ENCODE measurements at places on chromosomes 7 and 10.

DNA sequence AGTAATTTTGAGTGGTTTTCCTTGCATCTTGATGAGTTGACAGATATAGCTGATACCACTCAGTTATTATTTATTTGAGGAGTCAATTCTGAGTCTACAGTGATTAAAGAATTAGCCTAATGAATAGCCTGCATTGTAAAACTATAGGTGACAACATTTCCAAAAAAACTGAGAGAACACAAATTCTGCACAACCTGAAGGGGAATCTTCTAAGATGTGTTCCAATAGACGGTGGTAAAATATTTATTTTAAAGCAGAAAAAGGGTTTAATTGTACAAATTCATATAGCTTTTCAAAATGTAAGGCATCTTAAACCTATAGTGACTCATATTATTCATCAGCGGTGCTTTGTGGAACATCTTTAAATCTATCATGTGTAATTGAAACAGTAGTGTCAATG, 200.4 kb downstream of the RNLS start:
- DNase-seq: no peak

DNA sequence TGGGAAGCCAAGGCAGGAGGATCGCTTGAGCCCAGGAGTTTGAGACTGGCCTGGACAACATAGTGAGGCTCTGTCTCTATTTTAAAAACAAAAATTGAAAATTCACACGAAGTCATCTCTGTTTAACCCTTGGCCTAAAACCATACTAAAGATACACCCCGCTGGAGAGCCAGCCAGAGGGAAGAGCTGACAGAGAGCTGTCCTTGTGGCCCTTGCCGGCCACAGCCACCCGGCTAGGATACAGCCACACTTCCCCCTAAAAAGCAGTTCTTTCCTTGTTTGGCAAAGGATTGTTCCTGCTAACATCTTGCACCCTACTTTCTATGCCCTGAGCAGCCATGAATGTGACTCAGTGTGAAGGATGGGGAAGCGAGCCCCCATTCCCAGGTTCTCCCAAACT, 49.6 kb downstream of the SH3PXD2A start:
- no peak for DNase-seq

DNA sequence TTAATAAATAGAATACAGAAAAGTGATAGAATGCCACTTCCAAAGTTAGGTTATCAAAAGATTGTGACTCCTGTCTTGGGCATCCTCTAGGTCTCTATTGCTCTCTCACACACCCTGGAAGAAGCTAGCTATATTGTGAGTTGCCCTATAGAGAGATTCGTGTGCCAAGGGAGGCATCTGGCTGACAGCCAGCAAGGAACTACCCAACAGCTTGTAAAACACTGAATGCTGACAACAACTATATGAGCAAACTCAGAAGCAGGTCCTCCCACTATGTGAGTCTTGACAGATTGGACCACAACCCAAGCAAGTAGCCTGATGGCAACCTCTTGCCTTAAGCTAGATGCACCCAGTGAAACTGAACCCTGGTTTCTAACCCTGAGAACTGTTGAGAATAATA, 55.7 kb upstream of the CDK14 start:
- DNase-seq: no peak

GRCh38 chr10:75189266-75190096, 21.1 kb upstream of the VDAC2 start:
- no peak for DNase-seq

DNA sequence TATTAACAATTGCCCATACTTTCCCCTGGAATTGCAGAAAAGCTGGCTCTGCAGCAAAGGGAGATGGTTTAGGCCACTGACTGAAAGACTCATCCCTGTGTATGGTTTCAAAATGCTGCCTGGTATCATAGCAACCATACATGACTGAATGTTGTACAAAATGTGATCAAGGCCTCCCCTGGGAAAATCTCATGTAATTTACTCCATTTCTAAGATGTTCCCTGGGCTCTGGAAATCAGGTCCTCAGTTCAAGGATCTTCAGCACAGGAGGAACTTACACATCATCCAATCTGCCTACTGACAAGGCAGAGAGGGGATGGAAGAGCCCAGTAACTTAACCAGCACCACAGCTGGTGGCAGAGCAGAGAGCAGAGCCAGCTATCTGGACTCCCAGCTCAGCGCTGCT, 111.8 kb downstream of the JAZF1 start:
- DNase-seq: no peak

- DNase-seq: no peak
Measured at GRCh38 chr10:88592906-88593305, 6.3 kb downstream of the LIPJ start.

DNA sequence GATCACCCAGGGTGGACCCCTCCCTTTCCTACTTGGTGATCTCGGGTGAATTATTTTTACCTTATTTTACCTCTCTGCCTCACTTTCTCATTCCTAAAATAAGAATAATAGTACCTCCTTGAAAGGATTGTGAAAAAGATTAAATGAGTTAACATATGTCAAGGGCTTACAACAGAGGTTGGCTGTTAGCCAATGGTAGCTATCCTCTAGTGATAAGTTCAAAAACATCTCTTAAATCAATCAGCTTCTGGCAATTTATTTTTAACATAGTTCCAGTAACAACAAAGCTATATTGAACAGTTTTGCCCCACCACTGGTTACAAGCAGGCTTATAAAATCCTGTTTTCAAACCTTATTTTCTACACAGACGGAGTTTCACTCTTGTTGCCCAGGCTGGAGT, 45.4 kb downstream of the TMEM168 start:
- DNase-seq: no peak

DNA sequence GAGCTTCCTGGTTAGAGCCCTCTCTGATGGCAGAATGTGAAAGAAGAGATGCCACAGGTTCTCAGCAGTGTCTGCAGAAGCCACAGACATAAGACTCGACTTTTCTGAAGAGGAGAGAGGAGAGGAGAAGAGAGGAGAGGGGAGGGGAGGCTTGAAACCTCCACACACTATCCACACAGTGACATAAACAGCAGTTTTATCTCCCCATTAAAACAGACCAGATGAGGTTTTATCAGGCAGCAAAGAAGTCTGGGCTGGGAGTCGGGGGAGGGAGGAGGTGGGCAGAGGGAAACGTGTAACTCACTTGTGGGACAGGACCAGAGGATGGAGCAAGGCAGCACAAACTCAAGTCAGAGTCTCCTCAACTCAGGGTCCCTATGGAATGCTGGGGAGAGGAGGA, 76.5 kb downstream of the XPNPEP1 start:
- DNase-seq: no peak

DNA sequence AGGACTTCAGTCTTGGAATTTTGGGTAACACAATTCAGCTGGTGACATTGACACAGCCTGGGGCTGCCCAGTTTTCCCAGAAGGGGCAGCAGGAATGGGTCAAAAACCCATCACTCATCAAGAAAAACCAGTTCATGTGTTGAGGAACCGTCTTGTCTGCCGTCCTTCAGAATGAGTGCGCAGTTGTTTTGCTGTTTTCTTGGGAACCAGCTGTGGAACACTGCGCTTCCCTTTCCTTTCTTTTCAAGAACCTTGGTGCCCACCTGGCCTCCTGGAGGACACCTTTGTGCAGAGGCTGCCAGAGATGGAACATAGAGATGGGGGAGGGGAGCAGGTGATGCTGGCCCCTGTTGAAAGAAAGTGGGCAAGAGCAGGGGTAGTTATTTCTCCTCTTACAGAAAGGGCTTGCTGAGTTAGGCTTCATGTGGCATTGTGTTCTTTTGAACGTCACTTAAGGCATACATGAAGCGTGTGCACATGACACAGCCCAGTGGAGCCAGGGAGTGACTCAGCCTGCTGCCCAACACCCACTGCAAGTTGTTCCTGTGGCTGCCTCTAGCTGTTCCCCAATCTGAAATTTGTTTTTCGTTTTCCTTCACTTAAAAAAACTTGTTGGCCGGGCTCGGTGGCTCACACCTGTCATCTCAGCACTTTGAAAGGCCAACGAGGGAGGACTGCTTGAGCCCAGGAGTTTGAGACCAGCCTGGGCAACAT, 87.4 kb upstream of the TNS3 start:
- no peak for DNase-seq
